SHP77 (cell line): ENCODE measurements at places on chromosomes 11 and 22.

- DNase-seq = no peak
Observed at GRCh38 chr22:40829131-40829530, 10.0 kb upstream of the SLC25A17 start.

DNA sequence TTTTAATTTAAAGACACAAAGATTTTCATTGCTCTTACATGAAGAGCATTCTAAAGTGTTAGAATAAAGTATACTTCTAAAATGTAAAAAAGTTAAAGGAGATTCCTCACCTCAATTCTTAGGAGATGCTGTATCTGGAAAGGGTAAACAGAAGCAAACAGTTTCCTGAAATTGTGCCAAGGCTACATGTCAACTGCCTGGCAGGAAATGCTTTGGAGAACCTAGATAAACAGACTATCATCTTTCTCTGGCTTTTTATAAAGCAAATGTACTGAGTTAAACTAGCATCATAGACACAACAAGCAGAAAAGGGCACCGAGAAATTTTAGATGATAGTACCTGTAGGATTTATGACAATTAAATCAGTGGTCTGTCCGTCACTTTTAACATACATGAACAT is 24.7 kb upstream of the AKIP1 start:
- DNase-seq = no peak

DNA sequence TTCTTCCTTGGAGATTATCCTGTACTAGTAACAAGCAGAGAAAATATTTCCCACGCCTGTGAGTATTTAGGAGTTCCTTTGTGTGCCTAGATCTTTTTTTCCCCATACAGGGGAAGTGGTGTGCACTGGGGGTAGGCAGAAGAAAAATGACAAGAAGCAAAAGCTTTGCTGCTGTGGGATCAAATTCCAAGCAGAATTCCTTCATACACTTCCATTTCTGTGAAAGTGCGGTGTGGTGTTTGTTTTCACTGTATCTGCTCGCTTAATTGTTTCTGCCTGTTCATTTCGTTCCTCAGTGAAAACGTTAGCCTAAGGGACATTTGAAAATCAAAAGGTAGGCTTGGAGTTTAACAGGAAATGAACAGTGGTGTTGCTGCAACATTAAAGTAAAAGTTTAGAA is 47.9 kb downstream of the BLID start:
- DNase-seq = no peak

DNA sequence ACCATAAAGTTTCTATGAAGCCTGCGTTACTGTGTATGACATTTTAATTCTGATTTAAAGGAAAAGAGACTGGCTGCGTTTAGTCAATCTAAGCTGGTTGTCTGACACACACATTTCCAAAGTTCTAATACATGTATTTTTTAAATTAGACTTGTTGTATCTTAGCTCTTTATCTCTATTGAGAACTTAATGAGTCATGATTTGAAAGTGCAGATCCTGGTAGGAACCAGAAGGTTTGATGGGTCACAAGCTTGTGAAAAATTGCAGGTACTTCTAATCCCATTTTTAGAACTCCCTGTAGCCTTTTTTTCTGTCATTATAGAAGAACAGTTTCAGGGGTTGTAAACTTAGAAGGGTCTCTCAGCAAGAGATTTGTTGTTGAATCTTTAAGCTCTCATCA is 210.3 kb downstream of the DDX10 start:
- DNase-seq = no peak

DNA sequence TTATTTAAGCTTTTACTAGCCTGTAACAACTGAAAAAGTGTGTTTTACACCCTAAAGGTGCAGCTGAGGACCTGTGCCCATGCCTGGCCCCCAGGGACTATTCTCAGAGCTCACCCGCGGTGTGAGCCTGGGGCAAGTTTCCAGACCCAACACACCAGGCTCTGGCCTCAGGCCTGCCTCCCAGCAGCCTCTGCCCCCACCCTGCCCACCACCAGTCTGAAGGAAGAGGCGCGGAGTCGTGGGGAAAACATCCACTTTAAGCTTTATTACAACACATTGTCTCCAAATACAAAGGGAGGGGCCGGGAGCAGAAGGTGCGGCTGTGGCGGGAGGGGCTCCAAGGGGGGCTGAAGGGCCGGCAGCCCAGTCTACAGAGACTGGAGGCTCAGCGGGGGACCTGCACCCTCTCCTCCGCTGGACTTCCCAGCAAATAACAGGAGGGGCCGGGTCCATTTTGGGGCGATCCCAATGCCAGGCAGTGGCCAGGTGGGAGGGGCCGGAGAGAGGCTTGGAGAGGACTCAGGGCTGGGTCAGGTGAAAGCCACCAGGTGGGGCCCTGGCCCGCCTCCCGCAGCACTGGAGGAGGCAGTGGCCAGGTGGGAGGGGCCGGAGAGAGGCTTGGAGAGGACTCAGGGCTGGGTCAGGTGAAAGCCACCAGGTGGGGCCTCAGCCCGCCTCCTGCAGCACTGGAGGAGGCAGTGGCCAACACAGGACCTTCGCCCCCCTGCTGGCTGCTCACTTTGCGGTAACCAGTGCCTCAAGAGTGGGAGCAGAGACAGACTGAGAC is 18.1 kb downstream of the DUSP8 start:
- no peak for DNase-seq

DNA sequence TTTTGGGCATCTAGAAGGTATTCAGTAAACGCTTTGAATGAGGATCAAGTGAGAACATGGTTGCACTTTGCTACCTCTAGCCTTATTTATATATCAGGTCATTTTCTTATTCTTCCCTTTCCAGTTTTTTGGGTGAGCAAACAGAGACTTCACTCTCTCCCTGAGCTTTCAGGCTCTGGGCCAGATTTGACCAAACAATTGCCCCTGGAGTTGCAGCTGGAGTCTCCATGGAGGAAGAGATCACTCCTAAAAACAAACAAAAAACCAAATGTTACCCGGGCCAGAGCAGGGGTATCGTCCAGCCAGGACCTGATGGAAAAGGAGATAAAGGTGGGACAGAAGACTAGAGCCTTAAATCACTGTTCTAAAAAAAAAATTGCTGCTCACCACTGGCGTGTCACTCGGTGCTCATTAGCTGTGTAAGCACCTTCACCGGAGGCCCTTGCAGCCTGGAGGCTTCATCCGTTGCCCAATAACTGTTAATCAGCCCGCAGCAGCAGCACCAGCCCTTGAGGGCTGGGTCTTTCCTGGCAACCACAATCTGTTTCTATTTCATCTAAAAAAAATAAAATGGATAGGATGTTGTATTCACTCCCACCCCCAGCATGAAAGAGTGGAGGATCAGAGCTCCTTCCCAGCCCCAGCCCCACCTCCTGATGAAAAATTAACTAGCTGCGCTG is 125.0 kb downstream of the PKNOX2 start:
- DNase-seq = no peak

GRCh38 chr11:21105196-21105917 is 436.0 kb downstream of the NELL1 start:
- no peak for DNase-seq

DNA sequence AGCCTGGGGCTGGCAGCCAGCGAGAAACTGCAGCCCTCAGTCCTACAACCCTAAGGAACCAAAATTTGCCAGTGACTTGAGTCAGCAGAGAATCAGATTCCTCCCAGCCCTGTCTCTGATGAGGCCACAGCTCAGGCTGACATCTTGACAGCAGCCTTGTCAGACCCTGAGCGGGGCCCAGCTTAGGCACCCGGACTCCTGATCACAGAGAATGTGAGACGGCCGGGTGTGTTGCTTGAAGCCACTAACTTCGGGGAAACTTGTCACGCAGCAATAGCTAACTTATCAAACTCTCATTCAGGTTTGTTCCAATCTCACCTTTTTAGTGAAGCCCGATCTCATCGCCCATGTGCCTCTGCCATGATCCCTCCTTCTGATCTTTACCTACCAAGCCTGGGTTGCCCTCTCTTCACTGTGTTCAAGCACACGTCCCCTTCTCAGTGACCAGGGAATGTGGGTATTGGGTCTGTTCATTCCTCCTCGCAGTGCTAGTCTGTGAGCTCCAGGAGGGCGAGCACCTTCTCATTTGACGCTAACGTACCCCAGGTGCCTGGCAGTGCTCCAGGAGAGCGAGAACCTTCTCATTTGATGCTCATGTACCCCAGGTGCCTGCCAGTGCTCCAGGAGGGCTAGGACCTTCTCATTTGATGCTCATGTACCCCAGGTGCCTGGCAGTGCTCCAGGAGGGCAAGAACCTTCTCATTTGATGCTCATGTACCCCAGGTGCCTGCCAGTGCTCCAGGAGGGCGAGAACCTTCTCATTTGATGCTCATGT is 280.7 kb downstream of the BRD1 start:
- no peak for DNase-seq

DNA sequence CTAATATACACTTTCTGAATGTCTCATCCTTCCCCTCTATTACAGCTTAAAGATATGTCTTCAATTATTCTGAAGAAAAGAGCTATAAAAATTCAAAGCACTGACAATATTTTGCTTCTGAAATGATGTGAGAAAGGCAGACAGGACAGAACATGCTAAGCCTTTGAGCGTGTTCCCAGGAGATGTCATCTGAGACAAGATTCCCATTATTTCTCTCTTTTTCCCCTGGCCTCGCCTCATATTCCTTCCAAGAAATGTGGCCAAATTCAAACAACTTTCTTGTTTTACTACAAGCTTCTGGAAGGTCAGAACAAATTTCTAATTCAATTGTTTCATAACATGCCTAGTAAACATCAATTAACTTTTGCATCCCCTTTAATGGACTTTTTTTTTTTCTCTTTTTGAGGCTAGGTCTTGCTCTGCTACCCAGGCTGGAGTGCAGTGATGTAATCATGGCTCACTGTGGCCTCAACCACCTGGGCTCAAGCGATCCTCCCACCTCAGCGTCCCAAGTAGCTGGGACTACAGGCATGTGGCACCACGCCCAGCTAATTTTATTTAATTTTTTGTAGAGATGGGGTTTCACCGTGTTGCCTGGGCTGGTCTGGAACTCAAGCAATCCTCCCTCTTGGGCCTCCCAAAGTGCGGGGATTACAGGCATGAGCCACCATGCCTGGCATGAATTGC is 37.1 kb upstream of the NFRKB start:
- no peak for DNase-seq

DNA sequence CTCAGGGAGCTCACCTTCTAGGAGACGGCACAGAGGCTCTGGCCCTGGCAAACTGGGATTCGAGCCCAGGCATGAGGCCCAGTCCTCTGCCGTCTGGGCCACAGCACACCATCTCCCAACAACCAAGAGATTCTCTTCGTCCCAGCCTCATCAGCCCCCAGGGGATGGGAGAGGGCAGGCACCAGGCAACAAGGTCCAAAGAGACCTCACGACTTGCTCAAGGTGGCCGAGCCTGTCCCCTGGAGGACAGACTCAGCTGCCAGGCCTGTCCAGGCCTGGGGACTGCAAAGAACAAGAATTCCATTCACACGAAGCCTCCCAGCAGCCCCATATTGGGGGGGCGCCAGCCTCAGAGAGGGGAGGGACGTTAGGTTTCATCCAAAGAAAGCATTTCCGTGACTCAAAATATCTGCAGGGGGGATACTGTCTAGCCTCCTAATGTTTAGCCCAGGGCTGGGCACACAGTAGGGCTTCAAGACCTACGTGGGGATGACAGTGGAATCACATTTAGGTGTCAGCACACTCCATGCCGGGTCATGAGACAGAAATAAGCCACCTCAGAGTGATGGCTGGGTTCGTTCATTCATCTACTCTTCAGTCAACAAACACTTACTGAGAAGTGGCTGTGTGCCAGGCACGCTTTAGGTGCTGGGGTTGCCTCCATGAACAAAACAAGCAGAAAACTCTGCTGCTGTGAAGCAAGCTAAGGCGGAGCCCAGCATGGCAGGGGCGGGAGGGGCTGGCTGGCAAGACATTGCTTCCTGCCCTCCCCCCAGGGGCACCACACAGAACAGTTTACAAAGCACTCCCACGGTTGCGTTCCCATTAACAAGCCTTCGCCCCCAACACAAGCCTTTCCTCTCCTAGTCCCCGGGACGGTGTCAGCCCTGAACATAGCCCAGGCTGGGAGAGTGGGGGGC is 1.2 kb downstream of the CARNS1 start:
- DNase-seq = peak; percentile 67

GRCh38 chr11:11818529-11819121 is 23.1 kb upstream of the USP47 start:
- DNase-seq = no peak

GRCh38 chr22:45329530-45329936 is 19.8 kb downstream of the FAM118A start:
- DNase-seq = peak; percentile 98

GRCh38 chr22:38034884-38035529 is 22.2 kb upstream of the PICK1 start:
- no peak for DNase-seq

- no peak for DNase-seq
Observed at GRCh38 chr11:36131721-36132397, 157.4 kb downstream of the COMMD9 start.

GRCh38 chr22:29574762-29575450 is 6.0 kb downstream of the NIPSNAP1 start:
- no peak for DNase-seq

GRCh38 chr22:30297991-30298701 is 8.8 kb upstream of the CASTOR1 start:
- DNase-seq = no peak
